Right cardiac atrium (tissue), 5 donors: ENCODE measurements at places on chromosomes 5 and 9.

DNA sequence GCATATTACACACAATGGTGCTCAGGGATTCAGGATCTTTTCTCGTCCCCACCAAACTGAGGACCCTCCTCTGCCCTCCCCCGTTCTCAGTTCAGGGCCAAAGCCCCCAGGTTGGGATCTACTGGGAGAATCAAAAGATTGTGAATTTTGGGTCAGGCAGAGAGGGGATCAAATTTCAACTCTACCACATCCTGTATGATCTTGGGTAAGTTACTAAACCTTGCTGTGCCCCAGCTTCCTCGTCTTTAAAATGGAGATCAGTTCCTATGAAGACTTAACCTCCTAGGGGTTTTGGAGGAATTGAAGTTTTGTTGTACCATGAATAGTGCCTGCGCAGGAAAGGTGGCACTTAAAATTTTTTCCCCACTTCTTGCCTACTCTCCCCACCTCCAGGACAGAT, 62.4 kb downstream of the RAI14 start:
- DNase-seq, result no peak

GRCh38 chr5:129909225-129909624, 5.0 kb downstream of the CHSY3 start:
- DNase-seq, result no peak

- no peak for DNase-seq
These were observed 151.4 kb upstream of the DAP start for GRCh38 chr5:10912435-10912834.

DNA sequence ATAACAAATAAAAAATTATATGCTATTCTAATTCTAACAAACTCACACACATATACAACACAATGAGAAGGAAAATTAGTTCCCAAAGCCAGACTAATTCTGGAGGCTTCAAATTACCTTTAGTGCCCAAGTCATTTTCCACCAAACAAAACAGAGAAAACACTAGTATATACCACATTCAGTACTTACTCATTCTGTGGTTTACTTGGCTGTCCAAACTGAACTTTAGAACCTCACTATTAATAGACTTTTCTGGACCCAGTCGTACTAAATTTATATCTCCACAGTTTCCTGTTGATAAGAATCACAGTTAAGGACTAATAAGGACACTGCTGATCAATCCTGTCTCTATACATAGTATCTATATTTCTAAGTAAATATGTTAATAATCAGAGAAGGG, 66.4 kb downstream of the SETX start:
- DNase-seq, result no peak

DNA sequence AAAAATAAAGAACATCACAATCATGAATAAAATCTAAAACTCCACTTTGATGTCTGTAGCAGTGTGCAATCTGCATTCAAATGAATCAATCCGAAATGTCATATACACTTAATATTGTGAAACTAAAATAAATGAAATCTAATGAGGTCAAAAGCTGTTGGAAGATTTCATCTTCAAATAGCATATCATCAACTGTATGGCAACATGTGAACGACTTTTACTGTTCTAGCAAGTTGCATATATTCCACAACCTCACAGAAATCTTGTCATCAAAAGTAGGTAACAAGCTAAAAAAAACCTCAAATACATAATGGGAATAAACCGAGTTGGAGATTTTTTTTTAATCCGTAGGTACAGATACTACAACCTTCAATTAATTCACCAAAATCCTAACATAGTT, 1.2 kb downstream of the PTBP3 start:
- DNase-seq, result no peak

DNA sequence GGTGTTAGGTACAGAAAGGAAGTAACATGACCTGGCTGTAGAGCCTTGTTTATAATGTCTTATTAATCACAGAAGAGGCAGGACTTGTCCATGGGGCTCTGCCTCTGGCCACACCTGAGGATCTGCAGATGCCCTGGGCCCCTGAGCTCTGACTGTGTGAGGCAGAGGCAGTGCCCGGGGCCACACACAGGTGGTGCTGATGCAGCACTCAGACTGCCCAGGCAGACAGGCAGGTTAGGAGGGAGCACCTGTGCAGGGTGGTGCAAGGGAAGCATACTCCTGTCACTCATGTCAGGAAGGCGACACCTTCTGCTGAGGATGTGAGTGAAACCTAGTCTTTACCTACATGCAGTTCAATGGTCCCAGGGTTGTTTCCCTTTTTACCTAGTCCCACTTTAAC, 88.7 kb downstream of the CFAP90 start:
- no peak for DNase-seq

- DNase-seq, result no peak
These were observed 214.6 kb upstream of the COX7C start for GRCh38 chr5:86403190-86403589.

DNA sequence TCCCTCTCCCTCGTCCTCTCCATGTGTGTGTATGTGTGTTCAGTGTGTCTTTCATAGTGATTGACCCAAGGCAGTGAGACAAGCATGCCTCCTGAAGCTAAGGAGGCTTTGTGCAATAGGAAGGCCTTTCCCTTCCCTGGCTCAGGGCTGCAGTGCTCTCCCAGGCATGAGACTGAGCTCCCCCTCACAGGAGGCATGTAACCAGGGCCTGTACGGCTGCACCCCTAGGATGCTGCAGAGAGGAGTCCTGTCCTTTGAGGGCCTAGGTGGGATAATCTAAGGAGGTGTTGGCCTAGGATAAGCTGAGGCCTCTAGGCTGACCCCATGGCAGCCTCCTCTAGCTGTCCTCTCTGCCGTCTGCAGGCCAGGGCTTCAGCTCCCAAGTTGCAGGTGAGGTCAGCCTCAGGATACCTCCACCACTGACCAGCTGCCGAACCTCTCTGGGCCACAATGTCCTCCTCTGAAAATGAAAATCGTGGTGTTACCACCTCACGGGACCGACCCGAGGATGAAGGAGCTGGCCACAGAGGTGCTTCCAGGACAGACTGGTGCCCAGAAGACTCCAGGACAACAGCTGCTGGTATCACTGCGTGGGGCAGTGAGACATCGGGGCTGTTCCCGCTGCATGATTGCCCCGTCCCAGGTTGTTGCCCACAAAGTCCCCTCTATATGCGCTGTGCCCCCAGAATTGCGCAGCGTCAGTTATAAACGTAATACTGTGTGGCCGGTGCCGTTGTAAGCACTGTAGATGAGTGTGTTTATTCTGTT, 129.6 kb downstream of the BARX1 start:
- DNase-seq, result no peak

DNA sequence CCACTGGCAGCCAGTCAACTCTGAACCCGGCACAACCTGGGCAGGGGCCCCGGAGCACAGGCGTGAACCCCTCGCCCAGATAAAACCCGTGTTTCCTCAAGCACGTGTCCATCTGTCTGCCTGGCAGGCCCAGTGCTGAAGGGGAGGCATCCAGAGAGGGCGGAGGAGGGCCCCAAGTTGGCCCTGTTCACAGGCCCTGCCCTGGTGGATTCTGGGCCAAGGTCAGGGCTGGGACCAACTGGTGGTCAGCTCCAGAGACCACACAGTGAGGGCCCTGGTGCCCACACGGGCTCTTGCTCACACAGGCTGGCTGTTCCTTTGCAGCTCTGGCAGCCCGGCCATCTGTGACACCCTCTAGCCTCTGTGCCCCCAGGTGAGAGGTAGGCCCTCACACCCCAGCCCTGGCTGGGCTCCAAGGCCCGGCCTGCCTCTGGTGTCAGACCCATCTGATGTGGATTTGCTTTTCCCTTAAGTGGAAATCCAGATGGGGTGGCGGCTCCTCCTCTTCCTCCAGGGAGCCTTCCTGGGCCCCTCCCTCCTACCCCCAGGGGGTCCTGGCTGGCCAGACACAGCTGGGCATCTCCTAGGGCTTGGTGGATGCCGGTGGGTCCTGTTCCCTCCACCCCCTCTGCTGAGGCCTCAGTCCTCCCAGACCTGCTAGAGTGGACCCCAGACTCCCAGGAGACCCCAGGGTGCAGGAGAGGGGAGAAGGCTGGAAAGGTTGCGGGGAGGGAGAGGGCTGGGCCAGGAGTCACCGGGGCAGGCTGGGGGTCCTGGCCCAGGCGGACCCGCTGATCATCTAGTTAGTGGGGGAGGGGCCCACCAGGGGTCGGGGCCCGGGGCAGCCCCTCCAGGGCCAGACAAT, 525 bp upstream of the STPG3 start:
- no peak for DNase-seq
